Tongue (tissue), 3 donors: ENCODE measurements at places on chromosomes 4 and X.

- DNase-seq: no peak
Observed at GRCh38 chr4:87659247-87659931, 9.3 kb downstream of the DMP1 start.

DNA sequence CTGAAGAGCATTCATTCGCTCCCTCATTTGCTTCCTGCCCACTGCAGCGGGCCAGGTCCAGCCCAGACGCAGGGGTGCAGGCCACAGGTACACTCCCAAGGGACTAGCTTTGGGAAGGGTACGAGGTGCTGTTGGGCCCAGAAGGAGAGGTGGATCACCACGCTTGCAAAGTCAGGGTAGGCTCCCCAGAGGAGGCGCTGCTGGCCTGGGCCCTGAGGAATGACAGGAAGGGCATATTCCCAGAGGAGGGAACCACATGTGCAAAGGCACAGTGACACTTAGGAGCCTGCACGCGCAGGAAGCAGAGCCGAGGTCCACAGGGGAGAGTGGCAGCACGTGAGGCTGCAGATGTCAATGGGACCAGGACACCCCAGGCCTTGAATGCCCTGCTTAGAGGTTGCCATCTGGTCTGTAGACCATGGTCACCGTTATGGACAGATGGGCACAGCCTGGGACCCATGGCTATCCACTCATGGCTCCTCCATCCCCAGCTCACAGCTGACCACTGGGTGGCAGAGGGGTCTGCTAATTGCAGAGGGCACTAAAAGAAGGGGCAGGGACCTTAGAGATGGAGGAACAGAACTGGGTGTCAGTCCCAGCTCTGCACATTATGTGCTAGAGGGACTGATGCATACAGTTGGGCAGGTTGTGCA lies 7.9 kb downstream of the HTRA3 start:
- no peak for DNase-seq

- no peak for DNase-seq
Observed at GRCh38 chr4:69875576-69875975, 15.6 kb upstream of the SULT1E1 start.

DNA sequence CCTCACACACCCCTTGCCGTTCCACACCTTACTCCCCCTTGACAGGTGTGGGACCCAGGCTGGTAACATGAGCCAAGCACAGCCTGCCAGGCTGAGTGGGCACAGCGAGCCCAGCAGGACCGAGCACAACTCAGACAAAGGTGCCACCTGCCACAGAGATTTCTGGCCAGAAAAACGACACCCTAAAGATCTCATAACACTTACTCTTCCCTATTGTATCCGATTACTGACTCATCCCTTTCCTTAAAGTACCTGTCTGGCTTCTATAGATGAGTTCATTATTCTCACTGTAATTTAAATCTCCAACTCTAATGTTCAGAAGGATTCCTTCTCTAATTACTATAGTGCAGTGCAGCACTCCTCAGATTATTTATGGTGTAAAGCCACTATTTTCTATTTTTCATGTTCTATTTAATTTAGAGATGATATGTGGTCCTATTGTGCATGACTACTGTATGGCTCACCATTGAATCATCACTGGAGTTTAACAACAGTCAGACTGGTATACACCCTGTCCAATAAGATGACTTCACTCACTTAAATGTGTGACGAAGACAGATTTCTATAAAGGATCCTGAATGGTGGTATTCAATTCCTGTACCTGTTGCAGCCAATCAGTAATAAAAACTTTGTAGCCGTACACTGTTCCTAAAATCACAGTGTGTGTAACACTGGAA lies 7.6 kb upstream of the SYTL5 start:
- DNase-seq: no peak

DNA sequence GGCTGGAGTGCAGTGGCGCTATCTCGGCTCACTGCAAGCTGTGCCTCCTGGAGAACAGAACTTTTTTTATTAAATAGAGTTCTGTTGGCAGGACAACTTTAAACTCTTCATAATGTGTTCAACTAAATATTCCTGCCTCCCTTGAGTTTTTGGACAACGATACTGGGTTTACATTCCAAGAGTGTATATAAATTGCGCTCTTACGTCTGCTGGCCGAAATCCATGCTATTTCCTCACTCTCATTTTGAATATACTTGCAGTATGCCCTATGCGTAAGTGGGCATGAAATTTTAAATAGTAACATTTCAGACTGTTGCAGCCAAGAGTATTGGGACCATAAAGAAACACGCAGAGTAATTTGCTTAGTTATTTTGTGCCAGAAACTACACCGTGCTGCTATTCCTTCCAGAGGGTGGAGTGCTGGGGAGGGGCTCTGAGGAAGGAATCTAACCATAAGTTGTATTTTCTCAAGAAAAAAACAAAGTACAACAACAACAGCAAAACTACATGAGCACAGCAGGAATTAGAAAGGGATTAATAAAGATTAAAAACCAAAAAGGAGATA lies 480.0 kb downstream of the NLGN4X start:
- peak; percentile 49 for DNase-seq

DNA sequence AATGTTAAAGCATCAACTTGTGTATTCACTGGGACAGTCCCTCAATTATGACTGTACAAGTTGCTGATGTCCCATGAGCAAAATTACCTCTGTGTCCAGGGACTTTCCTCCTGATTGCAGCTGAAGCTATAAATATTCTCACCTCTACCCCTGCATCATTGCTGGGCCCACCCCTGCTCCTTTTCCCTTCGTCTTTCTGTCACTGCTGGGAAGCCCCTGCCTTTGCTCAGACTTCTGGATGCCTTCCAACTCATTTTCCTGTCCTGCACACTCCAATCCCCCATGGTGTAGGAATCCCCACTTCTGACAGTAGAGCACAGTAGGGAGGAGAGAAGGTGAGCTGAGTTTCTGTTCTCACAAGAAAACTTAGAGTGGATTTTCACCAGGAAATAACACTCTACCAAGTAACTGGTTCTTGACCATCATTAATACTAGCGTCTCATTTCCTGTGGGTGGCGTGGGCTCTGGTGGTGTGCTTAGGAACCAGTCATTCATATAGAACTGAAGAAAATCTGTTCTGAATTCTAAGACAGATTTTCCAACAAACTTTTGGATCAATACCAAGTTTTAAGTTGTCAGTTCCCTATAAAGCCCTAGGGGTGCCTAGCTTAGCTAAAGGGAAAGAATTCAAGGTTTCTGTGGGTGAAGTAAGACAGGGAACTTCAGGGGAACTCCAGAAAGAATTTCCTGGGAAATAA lies 136.2 kb upstream of the MED14 start:
- DNase-seq: peak; percentile 45

DNA sequence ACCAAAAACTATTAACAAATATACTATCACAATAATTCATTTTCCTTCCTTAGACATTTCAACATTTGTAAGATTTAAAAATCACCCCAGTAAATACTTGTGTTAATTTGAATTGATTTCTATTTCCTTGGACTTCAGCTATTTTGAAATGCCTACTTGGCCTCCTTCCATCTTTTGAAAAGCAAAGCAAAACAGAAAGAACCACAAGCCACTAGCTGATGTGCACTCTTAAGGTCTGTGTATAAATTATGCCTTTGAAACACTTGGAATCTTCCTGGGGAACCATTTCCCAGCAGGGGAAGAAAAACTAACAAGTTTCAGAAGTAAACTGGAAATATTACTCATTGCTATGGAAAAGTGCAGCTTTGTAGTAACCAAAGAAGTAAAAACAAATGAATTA lies 139.8 kb downstream of the CLCN4 start:
- no peak for DNase-seq

- no peak for DNase-seq
Observed at GRCh38 chr4:37936889-37937498, 23.2 kb upstream of the PTTG2 start.

DNA sequence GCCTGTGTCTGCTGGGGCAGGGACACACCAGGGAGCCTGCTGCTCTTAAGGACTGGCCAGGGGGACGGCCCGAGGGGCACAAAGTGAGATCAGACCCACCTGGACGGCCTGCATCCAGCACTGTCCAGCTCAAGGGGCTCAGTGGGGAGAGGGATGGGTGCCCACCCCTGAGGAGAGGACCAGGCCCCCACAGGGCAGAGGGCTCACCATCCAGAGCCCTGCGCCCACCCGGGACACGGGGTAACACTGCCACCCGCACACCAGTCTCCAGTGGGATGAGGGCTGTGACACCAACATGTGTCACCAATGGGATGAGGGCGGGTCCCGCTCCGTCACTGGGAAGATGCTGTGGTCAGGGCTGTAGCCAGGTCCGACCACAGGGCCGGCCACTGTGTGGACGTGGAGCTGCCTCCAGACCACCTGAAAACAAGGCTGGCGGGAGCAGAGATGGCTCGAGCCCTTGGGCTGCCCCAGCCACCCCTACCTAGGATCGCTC lies 13.2 kb downstream of the DGKQ start:
- no peak for DNase-seq

DNA sequence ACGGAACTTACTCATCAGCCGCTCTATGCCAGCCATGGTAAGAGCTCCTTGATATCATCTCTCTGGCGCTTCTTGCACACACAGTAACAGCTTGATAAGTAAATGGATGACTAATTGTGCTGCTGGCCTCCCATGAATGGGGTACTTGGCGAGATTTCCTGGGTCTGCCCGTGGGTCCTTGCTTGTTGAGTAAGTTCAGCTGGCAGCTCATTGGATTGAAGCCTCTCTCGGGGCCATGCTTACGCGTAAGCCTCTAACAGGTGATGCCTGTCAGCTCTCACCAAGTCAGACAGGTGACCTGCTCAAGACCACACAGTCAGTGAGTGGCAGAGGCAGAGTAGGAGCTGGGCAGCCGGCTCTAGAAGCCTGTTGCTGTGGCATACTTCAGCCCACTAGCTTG lies 7.7 kb downstream of the NSG1 start:
- DNase-seq: no peak

DNA sequence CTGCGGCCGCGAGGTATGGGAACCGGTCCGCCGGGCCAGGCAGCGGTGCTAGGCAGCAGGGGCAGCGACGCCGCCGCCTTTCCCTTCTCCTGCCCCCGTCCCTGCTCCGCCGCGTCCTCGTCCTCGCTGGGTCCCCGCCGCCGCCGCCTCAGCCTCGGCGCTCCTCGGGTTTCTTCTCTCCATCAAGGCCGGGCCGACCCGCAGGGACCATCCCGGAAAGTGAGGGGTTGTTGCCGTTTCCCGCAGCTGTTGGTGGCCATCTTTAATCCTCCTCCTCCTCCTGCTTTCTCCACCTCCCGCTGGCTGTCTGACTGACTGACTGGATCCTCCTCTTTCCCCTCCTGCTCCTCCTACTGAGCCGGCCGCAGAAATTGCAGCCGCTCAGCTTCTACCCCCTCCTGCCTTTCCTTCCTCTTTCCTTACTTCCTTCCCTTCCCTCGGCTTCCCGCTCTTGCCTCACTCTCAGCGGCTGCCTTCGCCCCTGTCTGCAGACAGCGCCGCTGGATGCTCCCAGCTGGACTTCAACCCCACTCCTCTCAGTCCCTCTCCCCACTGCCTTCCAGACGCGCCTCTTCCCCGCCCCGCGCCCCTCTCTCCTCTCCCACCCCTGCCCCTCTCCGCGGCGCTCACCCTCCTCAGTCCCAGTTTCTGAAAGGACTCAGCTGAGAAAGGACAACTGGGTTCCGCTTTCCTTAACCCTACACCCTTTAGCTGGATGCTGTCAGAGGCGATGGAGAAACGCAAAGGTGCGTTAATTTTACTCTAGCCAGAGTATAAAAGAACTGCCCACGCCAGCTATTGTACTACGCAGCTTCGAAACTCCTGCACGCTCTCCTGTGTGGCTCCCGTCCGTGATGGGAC lies at the start of gene WDFY3:
WDFY3 (minus strand) TSS at position 309 of the 861 bp plus-strand sequence. CDS start 106,099 bp downstream, outside the sequence.
- DNase-seq: peak; percentile 96

DNA sequence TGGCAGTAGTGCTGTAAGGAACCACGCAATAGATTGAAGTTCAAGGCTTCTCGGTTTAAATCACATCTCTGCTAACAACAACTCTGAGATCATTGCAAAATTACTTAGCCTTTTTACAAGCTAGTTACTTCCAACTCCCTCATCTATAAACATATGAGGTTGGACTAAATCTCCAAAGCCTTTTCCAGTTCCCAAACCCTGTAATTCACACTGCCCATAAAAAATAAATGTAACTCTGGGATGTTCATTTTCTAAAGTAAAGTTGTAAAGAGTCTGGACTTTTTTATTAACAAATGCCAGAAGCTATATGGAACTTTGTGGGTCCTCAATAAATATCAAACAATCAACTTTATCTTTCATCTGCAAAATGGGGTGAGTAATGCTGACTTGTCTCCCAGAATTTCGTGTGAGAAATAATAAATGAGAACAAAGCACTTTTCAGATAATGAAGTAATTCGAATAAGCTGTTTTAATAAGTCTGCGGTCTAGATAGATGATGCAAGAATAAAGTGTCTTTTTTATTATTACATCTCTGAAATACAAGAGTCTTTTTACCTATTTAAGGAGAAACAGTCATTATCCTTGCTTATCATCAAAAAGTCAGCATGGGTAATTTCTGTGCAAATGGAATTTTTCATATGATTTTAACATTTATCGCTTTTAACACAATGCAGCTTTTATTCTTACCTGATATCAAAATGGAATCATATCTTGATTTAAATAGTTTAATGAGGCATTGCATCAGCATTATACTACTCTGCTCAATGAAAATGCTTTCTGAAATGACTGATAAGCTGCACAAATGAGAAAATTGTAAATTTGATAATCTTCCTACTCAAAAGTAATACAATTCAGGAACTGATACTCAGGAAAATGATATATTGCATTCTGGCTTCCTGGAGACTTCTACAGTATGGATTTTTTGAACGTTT lies 252.6 kb downstream of the BANK1 start:
- DNase-seq: no peak

DNA sequence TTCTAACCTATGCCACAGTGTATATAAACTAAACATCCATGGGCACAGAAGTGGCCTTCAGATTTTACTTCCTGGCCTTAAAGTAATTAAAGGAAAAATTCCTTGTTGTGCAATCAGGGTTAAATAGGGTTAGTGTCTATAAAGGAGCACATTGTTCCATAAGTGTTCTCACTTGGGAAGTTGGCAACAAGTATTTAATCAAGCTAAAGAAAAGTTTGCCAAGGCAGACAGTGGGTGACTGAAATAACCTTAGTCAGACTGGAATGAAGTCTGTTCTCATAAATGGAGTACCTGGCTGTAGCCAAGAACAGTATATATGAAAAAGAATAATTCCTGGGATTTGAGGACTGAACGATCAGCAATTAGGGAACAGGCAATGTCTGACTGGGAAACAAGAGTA lies 213.6 kb downstream of the HTR2C start:
- no peak for DNase-seq

GRCh38 chr4:89329280-89329679 lies 21.7 kb upstream of the GPRIN3 start:
- DNase-seq: no peak

DNA sequence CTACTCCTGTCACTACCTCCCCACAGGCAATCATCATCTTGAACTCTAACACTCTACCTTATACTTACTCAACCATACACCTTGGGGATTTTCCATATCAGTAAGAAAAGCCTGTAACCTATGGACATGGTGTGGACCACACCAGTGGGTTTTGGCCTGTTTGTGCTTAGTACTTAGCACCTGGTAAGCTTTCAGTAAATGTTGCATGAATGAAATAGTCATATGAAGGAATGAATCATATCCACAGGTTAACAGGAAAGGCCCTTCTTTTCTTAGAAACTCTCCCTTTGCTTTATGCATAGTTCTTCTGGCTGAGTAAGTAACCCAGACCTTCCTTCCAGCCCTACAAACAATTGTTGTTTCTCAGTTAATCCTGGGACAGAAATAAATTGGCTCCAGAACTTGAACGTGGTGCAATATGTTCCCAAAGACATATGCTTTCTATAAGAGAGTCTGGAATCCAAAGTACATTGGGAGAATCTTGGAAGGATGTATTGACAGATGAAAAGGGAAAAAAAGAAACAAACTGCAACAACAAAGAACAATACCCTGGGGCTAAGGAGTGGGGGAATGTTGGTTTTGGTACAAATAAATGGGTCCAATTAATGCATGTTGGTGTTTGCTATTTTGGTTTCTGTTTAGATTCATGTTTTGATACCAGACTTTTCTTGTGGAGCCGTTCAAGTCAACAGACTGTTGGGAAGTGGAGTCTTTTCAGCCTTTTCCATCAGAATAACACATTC lies 27.8 kb downstream of the RASL11B start:
- peak; percentile 85 for DNase-seq
